ENCODE measurements at places on chromosomes 16 and 17.

- DNase-seq, result no peak
Observed at GRCh38 chr16:67104061-67104460, 5.7 kb upstream of the PHAF1 start.

GRCh38 chr17:4073983-4074830, 68.6 kb downstream of the ZZEF1 start:
- no peak for DNase-seq

DNA sequence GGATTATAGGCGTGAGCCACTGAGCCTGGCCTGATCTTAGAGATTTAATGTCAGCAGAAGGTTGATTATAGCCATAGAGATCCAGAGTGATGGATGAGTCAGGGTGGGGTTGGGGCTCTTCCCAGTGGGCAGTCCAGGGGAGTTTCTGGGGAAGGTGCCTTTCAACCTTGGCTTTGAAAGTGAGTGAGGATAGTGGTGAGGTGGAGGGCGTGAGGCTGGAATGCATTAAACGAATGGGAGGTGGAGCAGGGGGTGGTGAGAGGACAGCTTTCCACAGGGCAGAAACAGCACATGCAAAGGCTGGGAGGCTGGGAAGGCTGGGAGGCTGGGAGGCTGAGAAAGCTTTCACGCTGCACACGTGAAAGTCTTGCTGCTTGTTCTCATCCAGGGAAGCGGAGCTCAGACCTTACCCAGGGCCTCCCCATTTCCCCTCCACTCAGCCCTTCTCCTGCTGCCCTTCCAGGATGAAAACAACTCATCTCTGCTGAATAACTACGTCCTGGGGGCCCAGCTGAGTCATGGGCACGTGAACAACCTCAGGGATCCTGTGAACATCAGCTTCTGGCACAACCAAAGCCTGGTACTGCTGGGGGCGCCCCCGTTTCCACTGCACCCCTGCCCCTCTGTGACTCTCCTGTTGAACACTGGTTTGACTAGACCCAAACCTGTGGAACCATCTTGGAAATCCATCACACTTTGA, 22.3 kb downstream of the ADGRG5 start:
- no peak for DNase-seq

DNA sequence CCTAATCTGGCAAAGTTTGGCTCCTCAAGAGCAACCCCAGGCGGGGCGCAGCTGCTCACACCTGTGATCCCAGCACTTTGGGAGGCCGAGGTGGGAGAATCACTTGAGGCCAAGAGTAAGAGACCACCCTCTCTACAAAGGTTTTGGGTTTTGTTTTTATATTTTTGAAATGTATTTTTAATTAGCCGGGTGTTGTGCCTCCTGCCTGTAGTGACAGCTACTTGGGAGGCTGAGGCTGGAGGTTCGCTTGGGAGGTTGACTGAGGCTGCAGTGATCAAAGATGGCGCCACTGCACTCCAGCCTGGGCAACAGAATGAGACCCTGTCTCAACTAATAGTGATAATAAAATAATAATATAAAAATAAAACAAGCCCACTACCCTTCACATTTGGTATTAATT, 756 bp upstream of the USP7 start:
- no peak for DNase-seq

DNA sequence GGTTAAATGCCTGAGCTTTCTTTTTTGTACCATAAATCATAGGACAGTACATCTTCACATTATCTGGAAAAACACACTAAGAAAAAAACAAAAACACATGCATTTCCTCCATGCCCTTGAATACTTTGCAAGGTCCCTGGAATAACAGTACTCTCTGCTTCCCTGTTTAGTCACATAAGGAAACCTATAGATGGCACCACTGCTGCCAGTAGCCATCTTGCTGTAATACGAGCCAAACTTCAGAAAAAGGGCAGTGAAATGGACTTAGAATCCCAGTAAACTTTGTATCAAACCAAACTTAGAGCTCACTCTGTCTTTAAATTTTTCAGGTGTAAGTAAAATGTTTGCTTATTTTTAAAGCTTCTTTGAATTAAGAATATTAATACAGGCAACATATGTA, 435.5 kb downstream of the KCNJ2 start:
- DNase-seq, result no peak

DNA sequence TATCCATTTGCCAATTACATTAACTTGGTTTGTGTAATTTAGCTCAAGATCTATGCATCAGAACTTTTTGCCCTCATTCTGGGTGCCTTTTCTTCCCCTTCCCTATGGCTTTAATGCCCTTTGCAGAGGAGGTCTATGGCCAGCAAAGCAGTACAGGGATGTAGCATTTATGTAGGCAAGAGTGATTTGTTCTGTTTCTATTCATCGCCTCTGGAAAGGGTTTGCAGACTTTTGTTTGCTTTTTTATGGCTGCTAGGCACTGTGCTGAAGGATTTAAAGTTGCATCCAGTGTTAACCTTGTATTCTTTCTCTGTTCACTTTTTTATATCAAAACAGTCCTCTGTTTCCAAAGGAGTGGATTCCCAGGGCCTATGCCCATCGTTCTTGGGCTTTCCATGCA, 78.0 kb downstream of the ANKFN1 start:
- no peak for DNase-seq

- peak; percentile 57 for DNase-seq
Observed at GRCh38 chr17:38605841-38606645, at the start of gene SRCIN1. TSS of gene SRCIN1 (minus strand) at chr17:38605952. CDS start at chr17:38605705, 247 bp downstream.

- no peak for DNase-seq
Observed at GRCh38 chr17:76972046-76972641, 103.9 kb downstream of the MGAT5B start.

DNA sequence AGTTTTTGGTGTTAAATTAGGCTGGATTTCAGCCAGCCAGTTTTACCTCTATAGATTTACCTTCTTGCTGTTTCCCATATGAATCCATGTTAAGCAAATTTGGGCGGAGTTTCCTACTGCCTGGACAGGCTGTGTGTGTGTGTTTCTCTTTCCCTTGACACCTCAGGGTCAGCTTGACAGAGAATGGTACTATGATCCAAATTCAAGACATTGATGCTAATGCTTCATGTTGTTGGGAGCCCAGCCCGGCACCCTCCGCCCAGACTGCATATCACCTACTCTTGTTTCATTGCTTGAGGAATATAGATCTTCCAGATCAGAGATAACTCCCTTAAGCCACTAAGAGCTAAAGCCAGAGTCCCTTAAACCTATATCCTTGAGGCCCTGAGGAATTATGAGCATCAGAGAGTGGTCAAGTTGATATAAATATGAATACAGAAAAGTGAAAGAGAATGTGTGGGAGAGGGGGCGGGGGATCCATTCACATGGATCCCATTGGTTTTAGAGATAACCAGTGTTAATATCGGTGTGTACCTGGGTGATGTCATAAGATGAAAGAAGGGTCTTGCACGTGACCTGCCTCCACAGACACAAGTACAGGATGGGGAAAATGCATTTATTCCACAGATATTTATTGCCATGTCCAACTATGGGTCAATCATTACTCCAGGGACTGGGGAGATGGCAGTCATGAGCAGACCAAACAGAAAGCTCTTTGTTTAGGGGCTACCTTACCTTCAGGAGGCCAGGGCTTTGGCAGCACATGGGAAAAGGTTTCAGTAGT, 69.7 kb downstream of the WIPI1 start:
- no peak for DNase-seq

GRCh38 chr17:4566785-4567184, 6.4 kb upstream of the GGT6 start:
- no peak for DNase-seq

- peak; percentile 23 for DNase-seq
Observed at GRCh38 chr17:50841949-50842354, 6.6 kb downstream of the WFIKKN2 start.

DNA sequence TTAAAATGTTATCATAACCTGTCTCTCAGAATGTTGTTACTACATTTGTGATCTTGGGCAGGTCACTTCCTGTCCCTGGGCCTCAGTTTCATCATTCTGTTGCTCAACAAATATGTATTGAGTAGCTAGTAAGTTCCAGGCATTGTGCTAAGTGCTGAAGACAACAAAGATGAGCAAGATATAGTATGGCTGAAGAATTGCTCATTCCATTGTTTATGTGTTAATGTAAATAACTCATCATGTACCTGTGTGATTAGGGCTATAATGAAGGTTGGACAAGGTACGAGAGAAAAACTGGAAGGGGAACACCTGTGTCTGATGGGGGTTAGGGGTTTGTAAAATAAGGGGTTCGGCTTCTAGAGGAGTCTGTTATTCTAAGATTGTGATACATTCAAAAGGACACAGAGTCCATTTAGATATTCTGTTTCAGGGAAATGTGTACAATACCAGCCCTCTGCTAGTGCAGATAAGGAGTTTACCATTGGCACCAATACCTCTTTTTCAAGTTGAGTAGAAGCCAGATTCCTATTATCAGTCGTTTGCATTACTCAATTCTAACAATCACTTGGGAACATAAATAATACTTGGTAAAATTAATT, 20.0 kb downstream of the TUBG1 start:
- DNase-seq, result no peak

DNA sequence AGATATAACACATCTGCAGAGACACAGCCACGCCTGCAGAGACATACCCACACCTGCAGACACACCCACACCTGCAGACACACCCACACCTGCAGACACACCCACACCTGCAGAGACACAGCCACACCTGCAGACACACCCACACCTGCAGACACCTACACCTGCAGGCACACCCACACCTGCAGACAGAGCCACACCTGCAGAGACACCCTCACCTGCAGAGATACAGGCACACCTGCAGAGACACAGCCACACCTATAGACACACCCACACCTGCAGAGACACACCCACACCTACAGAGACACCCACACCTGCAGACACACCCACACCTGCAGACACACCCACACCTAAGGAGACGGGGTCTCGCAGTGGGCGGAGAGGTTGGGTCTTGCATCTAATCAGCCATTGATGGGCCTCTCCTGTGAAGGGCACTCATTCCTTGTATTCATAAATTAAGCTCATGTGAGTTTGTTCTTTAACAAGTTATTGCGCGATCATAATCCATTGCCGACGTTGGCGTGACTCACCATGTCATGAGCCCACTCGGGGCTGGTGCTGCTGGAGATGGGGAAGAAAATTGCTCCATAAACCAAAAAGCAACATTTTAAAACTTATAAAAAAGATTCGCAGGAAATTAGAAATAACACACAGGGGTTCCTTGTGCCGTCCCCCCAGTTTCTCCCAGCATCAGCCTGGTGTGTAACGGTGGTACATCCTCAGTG, 28.9 kb upstream of the CDH15 start:
- DNase-seq, result no peak

DNA sequence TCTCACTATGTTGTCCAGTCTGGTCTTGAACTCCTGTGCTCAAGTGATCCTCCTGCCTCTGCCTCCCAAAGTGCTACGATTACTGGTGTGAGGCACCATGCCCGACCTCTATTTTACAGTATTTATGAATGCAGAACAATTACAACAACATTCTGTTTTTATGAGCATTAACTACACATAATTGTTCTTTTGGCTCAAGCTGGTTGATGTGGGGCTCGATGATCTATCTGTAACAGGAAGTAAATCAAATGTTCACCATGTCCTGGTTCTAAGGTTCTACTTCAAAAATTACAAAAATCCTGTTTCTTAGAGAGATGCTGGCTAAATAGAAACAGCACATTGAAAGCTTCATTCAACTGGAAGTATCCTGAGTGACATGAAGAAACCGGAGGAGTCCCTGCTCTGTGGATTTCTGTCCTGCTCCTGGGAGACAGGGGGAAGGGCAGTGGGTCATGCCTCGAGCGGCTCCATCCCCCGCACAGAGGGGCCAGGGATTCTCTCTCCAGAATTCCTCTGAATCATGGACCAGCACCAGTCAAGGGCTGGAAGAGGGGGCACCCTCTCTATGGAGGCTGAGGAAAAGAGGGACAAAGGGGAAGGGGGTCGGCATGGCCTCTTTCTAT, 31.5 kb downstream of the FA2H start:
- no peak for DNase-seq

- no peak for DNase-seq
Observed at GRCh38 chr17:46766493-46767491, 51.7 kb downstream of the WNT3 start.

DNA sequence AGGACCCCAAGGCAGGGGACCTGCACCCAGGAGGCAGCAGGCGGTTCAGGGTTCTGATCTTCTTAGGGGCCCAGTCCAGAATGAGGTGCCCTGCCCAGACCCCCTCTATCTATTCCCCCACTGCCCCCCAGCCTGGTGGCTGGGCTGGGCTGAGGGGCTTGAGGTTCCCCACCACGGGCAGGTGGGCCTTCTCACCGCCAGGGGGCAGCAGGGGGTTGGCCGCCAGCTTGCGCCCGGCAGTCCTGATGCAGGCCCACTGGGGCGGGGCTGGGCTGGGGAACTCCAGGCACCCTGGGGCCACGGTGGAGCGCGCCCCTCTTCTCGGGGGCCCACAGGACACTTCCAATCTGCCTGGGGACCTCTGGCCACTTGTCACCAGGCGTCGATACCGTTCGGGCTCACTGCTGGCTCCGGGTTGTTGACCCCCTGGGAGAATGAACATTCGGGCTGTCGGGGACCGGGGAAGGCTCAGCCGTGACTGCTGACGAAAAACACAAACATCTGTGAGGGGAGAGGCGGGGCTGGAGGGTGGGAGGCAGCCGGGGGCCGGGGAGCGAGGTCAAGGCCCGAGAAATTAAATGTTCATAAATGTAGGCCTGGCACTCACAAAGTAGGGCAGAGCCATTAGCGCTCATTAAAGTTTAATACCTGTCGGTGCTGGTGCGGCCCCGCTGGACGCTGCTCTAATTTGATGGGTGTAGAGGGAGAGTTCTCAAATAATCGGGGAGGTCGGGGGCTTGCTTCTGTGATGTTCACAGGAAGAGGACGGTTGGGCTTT, 219.3 kb upstream of the GSE1 start:
- DNase-seq, result peak; percentile 44

- DNase-seq, result no peak
Observed at GRCh38 chr17:27545562-27546229, 85.3 kb upstream of the LGALS9 start.

DNA sequence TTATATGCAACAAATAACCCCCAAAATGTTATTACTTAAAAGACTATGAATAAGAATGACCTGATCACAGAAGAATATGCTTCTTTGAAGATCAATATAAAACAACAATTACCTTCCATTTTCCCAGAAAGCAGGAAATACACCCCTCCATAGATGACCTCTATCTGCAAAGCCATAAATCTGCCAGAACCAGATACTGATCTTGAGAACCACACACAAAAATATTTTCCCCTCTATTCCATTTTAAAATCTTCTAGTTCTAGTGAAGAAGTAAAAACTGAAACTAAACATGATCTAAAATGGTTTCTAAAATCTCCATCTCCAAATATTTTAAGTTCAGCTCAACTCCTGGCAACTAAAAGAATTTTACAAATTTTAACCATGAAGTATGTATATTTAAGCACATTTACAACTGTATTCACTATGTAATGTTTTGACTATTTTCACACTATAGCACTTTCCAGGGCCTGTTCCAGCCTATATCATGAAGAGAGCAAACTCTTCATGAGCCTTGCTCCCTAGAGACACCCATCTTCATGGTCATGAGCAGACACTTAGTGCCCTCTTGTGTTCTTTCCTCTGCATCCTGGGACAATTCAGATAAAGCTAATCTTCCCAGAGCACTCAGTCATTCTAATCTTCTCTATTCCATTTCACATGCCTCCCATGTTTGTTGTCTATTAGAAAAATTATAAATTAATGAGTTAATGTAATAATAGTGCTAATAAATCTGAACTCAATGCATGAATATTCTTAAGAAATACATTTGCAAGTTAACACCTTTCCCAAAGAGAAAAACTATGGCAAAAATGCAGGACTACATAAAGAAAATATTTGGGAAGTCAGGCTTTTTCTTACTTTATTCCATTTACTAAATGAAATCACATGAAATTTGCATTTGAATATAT, 87.0 kb downstream of the HELZ start:
- DNase-seq, result no peak
